Bronchial epithelial cell (primary cell): ENCODE measurements at places on chromosomes 7 and 10. TPM values are rescaled to one million over a fixed set of nuclear protein-coding genes. Genes with fewer than 3 reads are reported as not detected.

DNA sequence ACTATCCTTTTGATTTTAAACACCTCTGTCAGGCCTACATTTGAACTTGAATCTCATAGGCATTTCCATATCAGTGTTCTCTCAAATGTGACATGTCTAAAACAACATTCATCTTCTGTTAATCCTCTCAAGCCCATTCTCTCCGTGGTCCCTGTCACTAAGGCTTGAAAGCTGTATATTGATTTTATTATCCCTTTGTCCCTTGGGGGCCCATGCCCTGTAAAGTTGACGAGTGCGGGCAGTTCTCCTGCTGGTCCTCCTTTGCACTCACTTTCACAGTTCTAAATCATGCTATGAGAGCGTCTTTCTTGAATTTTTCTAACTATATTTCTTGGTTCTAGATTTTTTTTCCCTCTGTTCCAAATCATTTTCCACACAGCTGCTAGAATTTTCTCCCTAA lies 27.3 kb downstream of the GALNT11 start:
- DNase-seq, result no peak

DNA sequence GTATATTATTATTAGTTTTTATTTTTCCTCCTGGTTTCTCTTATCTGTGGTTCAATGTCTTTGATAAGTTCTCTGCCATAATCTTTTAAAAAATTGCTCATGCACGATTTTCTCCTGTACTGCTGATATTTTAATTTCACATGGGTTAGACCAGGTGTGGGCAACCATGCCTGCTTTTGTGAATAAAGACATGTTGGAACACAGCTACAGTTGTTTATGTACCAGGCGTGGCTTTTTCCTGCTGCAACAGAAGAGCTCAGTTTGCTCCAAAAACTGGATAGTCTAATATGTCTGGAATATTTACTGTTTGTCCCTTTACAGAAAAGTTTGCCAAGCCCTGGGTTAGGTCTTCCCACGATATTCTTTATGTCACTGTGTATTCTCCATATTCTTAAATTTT lies 105.2 kb downstream of the VWC2 start:
- DNase-seq, result peak; percentile 59

DNA sequence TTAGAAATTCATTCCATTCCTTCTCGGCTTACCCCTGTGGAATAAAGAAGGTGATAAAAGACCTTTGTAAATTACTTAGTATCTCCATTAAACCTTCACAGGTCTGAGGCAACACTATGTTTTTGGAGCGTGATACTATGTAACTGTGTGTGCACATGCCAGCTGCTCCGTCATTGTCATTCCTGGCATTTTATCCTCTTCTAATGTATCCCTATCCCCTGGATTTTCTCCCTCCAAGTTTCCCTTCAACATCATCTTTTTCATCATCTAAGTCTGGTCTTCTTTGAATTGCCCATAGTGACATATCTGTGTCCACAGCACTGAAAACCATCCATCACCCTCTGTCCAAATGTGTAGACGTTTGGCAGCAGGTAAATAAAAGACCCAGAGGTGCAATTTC lies 125.7 kb downstream of the TEX36 start:
- DNase-seq, result no peak

DNA sequence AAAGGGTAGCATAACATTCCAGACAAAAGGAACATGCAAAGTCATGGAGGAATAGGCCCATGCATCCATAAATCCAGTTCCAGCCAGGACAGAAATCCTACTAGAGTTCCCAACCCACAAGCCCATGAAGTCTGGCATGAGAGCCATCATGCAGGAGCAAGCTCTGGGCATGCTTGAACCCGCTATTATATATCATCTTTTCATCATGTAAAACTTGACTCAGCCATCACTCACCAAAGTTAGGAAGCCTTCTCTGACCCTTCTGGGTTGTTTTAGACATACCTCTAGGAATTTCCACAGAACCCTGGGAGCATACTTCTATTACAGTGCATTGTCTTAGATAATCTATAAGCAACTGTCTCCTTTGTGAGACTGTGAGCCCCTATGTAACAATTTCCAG lies 293.0 kb upstream of the NPSR1 start:
- DNase-seq, result peak; percentile 95

GRCh38 chr7:157415486-157415885 lies 78.7 kb downstream of the DNAJB6 start:
- no peak for DNase-seq

UPK3B gene
- total RNA-seq, result 0.26 and 2.6 TPM in 2 replicates

LGI1 gene
- total RNA-seq, result not detected in 2 replicates

MYL10 gene
- not detected in 2 replicates for total RNA-seq

CTTNBP2 gene
- total RNA-seq, result 0.26 and 0.38 TPM in 2 replicates

OR2AE1 gene
- not detected in 2 replicates for total RNA-seq
